NCI-H2029 treated with DMSO at 0.1 percent for 48 hours (cell line): ENCODE measurements at places on chromosomes 4 and X.

DNA sequence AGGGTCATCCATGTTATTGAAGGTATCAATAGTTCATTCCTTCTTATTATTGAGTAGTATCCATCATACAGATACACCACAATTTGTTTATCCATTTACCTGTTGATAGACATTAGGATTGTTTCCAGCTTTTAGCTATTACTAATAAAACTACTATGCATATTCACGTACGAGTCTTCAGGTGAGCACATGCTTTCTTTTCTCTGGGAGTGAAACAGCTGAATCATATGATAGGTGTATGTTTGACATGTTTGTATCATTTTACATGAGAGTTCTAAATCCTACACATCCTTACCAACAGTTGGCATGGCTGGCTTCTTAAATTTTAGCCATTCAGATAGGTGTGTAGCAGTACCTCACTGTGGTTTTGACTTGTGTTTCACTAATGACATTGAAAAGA is 556.6 kb upstream of the DIPK2B start:
- DNase-seq, result no peak

GRCh38 chr4:142557239-142557801 is 288.8 kb downstream of the INPP4B start:
- DNase-seq, result no peak

DNA sequence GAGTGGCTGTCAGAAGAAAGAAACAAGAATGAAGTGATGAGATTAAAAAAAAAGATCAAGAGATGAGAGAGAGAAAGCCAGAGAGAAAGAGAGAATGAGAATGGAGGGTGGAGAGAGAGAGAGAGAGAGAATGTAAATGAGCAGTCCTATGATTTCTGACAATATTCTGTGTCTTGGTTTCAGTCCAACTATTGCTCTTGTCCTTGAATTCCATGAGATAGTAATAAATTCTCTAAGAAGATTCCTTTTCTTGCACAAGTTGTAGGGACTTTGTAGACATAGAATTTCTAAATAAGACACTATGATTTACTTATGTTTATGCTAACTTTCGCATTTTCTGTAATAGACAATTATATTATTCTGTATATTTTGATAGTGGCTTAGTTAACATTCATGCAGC is 149.6 kb upstream of the CTSO start:
- DNase-seq, result no peak

GRCh38 chrX:109343671-109344070 is 138.2 kb downstream of the GUCY2F start:
- no peak for DNase-seq

DNA sequence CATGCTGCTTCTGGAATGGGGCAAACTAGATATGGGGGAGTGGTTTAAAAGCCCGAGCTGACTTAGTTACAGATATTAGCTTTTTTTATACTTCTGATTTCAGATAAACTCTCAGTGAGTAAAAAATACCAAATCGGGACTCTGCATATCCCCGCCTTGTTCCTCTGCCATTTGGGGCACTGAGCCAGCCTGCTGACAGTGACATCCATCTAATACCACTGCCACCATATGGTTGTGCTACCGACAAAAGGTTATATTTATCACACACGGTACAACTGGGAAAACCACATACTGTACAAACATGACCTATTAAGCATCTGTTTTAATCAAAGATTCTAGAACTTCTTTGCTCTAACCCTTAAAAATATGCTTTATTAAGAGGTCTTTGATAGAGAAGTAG is 78.7 kb downstream of the GALNT7 start:
- no peak for DNase-seq

DNA sequence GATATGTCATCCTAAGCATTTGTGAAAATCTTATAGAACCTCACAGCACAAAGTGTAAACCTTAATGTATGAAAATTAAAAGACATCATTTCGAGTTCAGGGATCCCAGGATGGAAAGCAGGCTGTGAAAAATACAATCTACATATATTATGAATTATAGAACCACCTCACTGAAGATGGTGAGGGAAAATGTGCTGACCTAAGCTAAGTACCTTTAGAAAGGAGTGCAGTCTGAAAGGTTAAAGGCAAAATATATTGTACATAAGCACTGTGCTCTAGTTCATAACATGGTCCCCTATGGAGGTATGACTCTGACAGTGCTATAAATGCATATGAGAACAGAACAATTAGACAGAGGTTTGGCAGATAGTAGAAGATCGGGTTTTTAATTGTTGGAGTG is 368.6 kb downstream of the TMA16 start:
- no peak for DNase-seq

DNA sequence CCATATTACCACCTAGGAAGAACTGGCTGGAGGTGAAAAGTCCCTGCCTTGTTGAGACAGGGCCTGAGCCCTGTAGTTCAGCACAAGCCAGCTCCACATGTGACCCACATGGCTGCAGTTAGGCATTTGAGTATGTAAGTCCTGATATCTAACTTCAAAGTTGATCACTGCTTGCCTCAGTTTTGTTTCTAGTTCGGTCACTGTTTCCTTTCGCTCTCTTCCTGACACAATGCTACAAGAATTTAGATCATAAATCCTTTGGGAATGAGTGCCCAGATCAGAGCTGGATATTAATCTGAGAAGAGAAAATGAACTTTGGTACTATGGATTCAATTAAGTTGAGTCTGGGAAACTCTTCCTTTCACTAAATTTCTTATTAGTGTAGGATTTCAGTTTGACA is 48.4 kb downstream of the AKAP4 start:
- DNase-seq, result no peak

DNA sequence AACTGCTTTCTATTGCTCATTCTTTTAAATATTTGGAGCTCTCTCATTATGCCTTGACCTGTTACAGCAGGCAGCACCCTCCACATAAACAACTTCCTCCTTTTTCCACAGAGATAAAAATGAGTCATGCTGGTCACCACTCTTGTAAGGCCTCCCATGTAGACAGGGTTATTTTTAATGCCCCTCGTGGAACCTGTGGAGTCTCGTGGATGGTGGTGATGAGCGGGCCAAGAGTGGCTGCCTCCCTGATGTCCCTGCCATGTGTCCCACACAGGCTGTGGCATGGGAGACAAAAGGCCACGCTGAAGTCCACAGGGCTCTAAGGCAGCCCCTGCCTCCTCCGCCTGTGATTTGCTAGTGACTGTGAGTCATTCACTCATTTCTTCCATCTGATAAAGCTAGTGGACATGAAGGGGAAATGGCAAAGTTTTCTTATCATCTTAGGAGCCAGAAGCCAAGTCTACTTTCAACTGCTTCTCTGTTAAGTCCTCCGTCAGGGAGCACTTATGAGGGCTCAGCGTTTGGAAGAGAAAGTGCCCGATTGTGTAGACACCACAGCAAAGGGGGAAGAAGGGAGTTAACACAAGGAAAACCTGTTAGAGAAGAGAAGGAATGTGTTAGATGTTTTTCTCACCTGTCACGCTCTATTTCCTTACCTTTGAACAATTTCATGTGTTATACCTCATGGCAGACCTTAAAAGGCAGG is 121.6 kb upstream of the FAT1 start:
- no peak for DNase-seq

DNA sequence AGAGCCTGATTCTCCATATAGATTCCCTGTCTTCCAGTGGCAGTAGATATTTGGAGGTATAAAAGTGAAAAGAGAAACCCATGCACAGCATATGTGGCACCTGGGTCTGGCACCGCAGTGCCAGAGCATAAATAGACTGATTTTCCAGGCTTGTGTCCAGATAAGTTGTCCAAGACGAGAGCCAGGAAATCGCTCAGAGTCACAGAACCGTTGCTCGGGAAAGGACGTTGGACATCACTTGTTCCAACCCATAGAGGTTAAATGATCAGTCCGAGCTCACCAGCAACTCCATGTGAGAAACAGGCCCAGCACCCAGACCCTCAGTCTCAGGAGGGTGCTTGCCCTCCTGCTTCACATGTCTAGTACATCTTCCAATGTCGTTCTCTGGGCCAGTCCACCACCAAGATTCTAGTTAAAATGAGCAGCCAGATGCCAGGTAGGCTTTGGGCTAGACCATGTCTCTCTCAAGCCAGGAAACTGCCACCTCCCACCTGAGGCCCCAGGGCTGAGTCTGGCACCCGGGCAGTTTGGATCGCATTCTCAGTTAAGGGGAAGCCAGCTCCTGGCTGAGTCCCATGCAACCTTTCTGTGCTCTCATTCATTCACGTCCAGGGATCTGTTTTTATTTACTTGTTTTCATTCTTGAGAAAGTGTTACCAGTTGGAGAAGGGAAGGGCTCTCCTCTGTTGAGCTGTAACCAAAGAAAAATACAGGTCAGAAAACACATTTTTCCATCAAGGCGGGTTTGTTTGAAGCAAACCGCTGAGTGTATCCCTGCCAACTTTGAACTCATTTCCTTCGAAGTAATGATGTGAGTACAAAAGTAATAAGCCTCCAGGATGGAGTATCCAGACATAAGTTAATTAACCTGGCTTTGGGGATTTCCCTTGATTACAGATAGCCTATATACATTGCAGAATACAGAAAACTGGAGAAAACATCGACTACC is 91.7 kb downstream of the PHOX2B start:
- DNase-seq, result peak; percentile 2

- DNase-seq, result no peak
Measured at GRCh38 chrX:84909151-84909550, 94.5 kb upstream of the APOOL start.

DNA sequence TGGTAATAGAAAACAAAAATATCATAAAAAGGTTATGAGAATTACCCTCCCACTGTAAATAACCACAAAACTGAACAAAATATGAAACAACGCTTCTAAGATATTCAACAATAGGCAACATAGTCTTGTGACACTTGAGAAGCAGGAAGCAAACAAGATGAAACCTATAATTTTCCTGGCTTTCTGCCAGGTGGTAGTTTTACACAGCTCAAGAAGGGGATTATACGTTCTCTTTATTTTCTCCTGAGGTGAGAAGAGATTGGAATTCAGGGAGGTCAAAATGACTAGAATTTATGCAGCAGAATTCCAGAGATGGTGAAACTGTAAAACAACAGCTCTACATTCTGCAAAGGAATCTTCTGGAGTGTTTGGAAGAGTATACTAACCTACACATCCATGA is 186.0 kb downstream of the HHIP start:
- DNase-seq, result no peak

DNA sequence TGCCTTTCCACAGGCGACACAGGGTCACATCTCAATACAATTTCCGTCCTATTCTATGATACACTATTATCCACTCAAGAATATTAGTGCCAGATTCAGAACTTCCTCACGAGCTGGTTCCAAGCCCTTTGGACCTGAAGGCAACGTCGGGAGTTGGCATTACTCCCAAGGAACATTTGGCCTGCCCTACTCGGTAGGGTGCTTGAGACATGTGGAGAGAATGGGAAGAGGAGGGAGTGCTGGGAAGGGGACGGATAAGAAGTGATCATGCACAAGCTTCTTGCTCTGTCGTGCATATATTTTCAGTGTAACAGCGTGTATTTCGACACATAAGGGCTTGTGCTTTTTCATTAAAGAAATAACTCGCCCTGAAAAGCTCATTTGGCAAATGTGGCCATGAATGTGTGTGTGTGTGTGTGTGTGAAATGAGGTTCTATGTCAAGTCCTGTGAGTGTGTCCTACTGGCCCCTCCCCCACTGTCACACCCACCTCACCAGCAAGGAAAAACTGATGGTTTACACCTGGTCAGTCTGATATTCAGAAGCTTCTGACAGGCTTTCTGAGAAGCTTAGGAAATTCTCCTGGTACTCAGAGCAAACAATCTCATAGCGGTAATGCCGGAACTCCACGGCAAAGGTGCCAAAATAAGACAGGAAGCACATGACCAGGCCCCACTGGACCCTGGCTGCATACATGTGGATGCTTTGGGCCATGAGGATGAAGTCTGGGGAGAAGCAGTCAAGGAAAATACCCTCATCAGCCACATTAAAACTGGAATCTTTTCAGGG is 54.8 kb downstream of the ENOPH1 start:
- no peak for DNase-seq

- no peak for DNase-seq
Measured at GRCh38 chr4:73436674-73437557, 895 bp downstream of the AFP start.

- DNase-seq, result no peak
Measured at GRCh38 chr4:181897935-181898334, 345.3 kb upstream of the TENM3 start.

- DNase-seq, result no peak
Measured at GRCh38 chr4:123284168-123284567, 112.4 kb upstream of the SPRY1 start.

- no peak for DNase-seq
Measured at GRCh38 chrX:24005028-24005427, 22.0 kb downstream of the KLHL15 start.

- no peak for DNase-seq
Measured at GRCh38 chr4:101660607-101661006, 129.9 kb upstream of the BANK1 start.

DNA sequence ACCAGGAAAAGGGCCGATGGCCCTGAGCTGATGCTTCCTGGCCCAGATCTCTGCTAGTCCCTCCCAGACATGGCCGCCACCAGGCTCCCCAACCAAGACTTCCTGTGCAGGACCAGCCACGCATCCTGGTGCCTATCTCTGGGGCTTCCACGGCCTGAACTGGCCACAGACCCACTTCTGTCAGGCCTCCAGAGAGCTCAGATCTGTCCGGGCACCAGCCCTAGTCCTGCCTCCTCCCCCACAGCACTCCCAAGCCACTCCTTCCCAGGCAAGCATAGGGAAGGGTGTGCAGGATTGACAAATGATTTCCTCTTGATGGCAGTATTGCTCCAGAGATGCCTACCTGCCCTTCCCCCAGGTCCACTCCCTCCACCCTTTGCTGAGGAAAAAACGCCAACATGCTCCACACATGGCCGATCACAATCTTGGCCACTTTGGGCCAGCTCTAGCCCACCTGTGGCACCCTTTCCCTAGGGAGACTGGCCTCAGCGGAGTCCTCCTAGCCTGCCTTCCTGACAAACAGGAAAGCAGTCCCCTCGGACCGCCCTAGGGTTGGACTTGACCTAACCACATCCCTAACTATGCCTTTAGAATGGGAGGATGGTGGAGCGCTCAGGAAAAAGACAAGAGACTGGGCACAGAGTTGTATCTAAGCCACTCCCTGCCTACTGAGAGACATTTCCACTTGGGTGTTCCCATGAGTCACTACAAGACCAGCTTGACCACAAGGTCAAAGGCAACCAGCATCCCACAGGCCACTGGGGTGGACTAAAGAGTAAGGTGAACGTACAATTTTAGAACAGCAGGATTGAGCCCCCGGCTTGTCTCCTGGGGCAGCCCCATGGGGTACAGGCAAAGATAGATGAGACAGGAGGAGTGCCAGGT is 277.5 kb upstream of the AGTR2 start:
- DNase-seq, result peak; percentile 41

- DNase-seq, result no peak
Measured at GRCh38 chr4:85798012-85798770, 323.2 kb downstream of the ARHGAP24 start.

DNA sequence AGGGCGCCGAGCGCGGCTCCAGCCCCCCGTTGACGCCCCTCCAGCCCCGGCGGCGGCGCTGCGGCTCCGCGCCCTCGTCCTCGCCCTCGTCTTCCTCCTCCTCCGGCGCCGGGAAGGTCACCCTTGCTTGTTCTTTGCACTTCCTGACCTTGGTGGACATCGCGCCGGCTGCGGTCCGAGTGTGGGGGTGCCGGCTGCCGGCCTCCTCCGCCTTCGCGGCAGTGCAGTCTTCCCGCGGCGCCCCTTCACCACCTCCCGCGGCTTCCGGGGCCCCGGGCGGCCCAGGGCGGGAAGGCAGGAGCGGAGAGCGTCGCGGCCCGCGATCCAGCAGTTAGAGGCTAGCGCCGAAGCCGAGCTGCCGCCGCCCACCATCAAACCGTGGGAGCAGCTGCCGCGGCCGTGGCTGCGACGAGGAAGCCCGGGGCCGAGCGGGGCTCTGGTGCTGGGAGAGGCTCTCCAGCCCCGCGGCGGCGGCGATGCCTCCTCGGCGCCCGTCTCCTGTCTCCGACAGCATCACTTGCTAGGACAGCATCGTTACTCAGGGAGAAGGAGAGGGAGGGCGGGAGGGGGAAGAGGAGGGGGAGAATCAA is at the start of gene TRPC3:
Gene TRPC3 (minus strand): TSS at position 540 of the 590 bp plus-strand sequence. CDS start 380 bp downstream, at position 160.
- no peak for DNase-seq
